ENCODE measurements at places on chromosomes 5 and 9.

DNA sequence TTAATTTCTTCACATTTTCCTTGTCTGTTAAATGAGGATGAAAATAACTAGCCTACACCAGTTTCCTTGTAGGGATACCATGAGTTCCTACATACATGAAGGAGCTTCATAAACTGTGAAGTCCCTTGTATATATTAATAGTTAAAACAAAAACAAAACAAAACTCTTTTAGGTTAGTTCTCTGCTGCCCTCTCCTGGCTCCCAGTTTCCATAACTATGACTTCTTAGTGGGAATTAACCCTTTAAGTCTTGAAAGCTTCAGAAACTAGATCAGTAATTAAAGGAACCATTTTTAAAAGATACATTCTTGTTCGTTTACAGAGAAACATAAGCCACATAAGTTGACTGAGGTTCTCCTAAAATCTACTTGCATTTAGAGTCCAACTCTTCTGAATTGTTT is 500.0 kb upstream of the C9orf72 start:
- DNase-seq, result no peak

DNA sequence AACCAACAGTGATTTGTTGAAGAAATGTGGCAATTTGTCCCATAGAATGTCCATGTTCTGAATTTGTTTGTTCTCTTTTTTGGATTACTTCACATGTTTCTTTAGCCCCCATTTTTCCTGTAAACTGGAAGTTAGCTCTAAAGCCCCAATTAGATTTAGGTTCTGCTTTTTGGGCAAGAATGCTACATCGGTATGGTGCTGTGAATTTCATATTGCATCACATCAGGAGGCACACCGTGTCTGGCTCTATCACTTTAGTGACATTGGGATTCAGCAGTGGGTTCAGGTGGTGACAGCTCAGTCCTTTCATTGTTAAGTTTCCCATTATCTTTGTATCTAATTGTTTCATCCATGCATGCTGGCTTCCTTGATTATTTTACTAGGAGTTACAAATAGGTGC is 27.9 kb downstream of the ADGRV1 start:
- DNase-seq, result no peak

DNA sequence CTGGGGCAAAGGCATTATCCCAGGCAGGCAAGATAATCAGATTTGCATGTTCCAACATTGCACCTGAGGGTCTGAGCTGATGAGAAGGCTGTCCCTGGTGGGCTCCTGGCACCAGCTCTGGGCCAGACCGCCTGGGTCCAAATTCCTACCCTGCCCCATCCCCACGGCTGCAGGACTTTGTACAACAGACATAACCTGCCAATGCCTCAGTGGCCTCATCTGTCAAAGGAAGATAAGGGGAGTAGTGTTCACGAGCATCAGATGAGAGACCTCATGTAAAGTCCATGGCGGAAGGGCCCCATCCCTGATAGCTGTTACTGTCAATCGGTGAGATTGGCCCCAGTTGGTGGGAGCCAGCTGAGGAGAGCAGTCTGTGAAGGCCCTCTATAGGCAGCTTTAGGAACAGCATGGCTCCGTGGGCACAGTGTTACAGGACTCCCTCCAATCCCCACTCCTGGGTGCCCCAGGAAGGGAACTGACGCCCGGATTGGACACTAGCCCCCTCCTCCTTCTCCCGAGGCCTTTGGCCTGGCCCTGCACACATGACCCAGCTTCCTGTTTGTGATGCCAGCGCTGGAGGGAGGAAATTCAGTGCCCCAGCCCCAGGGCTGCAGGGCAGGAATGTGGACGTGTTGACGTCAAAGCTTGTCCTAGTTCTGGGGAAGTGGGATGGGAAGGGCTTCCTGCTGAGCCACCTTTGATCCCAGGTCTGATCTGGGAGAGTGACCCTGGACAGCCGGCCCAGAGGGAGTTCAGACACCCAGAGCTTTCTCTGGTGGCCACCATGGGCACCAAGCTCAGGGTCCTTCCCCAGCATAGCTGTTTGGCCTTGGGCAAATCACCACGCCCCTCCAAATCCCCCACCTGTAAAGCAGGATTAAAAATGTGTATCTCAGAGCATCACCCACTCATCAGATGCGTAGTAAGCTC is 56.2 kb downstream of the DUSP1 start:
- DNase-seq, result peak; percentile 81

DNA sequence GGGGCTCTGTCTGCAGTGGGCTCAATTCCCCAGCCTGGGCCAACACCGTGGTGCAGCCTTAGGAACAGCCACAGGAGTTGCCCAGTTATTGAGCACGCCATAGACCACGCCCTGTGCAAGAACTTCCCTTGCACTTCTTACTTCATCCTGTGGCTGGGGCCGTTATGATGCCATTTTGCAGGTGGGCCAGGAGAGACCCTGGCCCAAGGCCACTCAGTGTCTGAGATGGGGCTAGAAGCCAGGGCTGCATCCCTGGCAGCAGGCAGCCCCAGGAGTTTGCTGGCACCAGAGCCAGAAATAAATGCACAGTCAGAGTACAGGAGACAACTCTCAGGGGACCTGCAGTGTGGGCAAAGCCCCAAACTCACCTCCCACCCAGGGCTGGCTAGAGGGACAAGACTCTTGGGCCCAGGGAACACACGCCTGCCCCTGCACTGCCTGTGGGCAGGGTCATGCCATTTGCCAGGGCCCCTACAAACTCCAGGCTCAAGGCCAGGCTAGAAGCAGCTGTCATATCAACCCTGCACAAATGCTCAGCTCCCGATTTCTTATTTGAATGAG is 6.7 kb downstream of the CORO2A start:
- no peak for DNase-seq

GRCh38 chr9:20144197-20144596 is 355.4 kb upstream of the SLC24A2 start:
- no peak for DNase-seq

DNA sequence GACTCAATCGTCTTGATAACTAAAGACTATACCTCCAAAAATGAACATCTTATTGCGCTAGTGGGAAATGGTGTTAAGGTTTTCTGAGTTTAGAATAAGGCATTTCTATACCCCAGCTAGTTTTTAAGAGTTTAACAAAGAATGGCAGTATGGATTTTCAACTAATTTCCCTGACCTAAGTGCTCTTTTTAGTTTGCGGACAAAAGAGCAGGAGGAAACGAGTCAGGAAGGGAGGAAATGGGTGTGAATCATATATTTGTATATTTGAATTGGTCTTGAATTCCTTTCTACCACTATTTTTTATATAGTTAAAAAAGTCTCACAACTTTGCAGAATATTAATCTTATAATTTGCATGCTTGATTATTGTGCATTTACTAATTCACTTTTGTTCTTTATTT is 516.3 kb upstream of the ZNF608 start:
- no peak for DNase-seq

GRCh38 chr5:107817436-107817835 is 146.7 kb upstream of the EFNA5 start:
- DNase-seq, result no peak

DNA sequence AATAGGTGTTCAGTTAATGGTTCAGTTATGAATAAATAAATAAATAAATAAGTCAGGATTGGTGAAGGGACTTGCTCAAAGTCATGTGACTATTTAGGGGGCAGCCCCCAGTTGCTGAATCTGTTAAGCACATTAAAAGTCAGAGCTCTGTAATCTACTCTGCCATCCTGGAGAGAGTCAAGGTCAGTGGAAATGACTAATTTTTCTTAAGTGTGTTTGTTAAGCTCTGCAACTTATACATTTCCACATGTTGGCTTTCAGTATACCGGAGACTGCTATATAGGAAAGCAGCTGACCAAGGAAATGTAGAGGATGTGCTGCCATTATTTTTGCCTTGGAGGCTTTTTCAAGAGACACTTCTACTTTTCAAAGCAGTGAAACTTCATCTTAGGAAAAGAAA is 57.9 kb downstream of the KIAA1958 start:
- no peak for DNase-seq

DNA sequence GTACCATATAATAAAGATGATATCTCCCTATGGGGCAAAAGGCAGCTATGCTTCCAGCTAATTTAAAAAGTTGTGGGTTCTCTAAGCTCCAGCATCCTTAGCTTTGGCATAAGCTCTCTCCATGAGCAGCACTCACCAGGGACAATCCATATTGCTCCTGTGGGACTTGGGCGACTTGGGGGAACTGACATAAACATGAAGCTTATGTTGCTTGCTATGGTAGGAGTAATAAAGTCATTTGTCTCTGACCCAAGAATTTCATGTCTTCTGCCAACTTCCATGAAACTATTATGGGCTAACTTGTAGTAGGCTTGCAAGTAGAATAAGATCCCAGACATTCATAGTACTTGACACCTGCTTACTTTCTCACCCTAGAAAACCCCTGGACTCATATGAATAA is 36.2 kb upstream of the TLE4 start:
- no peak for DNase-seq

DNA sequence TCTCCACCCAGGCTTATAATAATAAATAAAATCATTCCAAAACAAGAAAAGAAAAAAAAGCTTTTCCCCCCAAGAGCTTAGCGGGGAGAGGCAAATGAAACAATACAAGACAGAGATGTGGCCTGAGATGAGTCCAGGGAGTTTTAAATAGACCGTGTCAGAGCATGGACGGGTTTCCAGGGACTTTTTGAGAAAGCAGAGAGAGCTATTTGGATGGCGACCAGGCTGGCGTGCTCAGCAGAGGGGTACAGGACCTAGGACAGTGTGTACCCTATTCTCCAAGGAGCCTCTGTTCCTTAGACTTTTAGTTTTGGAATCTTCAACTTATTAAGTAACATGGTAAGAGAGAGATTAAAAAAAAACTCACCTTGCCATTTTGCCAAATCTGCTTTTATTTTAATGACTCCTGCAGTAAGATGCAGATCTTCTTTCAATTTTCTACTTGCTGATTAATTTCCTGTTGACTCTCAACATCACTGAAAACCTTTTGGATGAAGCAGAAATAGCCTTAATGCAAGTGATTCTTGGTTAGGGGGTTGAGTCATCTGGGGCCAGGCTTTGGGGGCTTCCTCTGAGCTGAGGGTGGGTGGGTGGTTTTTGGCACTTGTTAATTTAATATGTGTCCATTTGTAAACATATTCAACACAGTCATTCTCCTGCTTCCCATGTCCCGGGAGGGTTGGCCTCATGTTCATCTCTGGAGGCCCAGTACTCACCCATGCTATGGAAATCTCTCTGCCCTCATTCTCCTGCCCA is 49.6 kb upstream of the OSMR start:
- no peak for DNase-seq

DNA sequence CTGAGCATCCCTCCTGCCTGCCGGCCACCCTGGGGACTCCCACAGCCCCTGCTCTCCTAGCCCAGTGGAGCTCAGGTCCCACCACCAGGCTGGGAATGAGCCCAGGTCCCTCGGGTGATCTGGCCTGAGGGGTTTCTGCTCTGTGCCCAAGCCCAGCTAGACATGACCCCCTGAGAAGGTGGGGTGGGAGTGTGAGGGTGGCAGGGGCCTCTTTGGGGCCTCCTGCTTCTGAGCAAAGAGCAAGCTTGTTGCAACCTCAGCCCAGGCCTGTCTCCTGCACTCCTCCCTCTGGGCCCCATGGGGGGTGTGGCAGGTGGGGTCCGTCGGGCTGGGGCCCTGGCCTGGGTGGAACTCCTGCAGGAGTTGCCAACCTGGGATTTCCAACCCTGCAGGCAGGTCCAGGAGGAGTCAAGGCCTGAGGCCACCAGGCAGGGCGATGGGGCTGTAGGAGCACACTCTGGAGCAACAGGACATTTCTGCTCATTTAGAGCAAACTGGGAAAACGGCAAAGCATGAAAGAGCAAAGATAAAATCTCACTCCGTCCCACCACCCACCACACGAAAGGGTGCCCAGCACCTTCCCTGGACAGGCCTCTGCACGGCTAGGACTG is 11.4 kb upstream of the NRARP start:
- DNase-seq, result peak; percentile 55

- DNase-seq, result no peak
These were observed 27.6 kb upstream of the TCF7 start for GRCh38 chr5:134086943-134087305.

- no peak for DNase-seq
These were observed 575.6 kb upstream of the GRAMD2B start for GRCh38 chr5:125847561-125847960.

DNA sequence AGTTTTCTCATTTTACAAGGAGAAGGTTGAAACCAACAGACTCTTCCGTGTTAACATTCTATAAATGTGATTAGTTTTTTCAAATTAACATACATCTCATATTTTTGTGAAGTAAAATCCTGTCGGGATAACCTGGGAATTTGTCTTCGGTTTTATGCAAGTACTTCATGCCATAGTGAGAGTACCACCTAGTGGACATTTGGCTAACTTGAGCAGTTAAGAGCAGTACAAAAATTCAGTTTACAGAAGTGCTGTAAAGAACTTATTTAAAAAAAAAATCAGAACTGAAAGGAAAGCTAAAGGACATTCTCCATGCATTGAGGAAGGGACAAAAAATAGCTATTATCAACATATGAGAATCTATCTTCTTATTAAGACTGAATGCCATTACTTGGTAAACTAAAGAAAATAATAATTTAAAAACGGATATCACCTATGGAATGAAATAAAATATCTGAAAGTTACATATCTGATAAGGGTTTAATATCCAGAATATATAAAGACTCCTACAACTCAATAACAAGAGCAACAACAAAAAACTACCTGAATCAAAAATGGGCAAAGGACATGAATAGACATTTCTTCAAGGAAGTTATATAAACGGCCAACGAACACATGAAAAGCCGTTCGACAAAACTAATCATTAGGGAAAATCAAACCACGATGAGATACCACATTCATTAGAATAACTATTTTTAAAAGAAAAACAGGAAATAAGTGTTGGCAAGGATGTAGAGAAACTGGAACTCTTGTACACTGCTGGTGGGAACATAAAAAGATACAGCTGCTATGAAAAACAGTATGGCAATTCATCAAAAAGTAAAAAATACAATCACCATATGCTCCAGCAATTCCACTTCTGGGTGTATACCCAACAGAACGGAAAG is 117.0 kb upstream of the GNA14 start:
- DNase-seq, result no peak

GRCh38 chr9:27129221-27129620 is 20.2 kb downstream of the TEK start:
- no peak for DNase-seq

DNA sequence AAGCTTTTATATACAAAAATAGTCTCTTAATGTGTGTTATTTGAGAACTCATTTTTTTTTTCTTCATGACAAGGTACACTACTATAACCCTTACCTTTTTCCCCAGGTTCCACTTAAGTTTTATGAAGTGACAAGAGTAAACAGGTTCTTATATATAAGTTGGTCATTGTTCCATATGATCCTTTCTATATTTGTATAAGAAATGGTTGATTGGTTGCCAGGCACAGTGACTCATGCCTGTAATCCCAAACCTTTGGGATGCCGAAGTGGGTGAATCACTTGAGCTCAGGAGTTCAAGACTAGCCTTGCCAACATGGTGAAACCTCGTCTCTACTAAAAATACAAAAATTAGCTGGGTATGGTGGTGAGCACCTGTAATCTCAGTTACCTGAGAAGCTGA is 108.3 kb downstream of the PCSK1 start:
- no peak for DNase-seq

GRCh38 chr9:81777482-81777881 is 88.1 kb upstream of the TLE1 start:
- DNase-seq, result no peak

DNA sequence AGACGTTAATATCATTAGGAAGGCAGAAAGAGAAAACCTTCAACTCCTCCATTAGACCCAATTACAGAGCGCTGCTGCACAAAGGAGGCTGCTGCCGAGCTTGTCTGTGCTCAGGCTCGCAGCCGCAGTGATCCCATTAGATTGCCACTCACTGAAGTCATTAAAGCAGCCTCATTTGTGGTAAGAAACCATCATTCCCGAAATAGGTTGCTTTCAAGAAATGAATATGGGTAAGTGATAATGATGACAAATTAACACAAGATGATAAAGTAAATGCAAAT is 137.2 kb downstream of the CAVIN4 start:
- no peak for DNase-seq

GRCh38 chr9:124238546-124239140 is 19.1 kb upstream of the NEK6 start:
- no peak for DNase-seq
